ENCODE measurements at places on chromosomes 1 and 21.

DNA sequence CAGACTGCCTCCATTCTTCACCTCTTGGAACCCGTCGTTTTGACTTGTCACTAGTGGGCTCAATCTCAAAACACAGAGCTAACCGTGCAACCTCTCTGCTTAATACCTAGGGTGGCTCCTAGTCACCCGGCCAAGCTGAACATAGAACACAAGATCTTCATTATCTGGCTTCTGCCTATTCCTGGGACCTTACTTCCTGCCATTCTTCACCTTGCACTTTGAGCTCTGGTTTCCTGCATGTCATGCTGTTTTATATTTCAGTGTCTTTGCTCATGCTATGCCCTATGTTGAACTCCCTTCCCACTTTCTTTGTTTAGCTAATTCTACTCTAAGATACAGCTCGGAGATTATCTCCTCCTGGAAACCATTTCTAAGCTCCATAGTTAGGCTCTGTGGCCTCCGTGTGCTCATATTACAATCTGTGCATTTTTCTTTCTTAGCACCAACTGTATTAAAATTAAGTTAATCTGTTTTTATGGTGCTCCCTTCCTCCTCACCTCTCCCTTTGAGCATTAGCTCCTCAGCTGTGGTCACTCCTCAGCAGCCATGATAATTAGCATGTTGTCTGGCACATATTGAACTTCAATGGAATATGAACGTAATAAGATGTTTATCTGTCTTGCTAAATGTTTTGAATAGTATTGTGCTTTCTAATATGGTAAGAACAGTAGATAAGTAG, 13.1 kb downstream of the GPSM2 start:
- no peak for DNase-seq

DNA sequence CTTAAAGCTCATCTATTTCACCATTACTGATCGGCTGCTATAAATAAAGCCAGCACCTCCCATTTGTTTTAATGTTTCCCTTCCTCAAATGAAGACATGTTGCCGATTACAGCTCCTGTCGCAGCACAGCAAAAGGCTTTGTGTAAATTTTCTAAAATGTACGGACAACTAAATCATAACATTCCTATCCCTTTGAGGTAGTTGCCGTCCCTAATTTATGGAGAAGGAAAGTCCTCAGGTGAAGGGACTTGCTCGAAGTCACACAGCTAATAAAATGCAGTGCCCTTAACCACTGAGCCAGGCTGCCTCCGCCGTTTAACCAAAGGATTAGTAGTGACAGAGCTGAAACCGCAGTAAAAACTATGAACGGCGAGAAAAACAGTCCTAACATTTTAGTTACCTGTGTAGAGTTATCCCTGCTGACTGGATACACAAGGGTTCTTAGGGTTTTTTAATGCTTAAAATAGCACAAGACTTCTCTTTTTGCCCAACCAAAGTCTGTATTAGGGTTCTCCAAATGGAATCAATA, 871 bp downstream of the PINK1 start:
- DNase-seq = no peak

- no peak for DNase-seq
Measured at GRCh38 chr1:214438530-214438929, 112.9 kb downstream of the PTPN14 start.

DNA sequence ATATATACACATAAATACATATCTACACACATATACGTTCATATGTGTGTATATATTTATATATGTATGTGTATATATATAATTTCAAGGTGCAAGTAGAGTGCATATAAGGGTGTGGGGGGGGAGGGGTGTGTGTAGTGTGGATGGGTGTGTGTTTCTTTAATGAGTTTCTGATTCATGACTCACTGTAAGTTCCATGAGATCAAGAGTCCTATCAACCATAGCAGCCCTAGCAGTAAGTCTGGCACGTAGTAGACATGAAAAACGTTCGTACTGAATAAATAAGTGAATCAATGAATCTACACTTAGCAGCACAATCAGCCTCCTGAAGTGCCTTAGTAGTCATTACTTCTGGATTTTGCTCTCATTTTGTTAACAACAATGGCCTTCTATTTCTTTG, 61.9 kb upstream of the KRTAP11-1 start:
- no peak for DNase-seq

- DNase-seq = no peak
Measured at GRCh38 chr1:152768847-152769533, 6.0 kb upstream of the LCE1F start.

- DNase-seq = no peak
Measured at GRCh38 chr1:92990828-92991227, 29.6 kb upstream of the DIPK1A start.

DNA sequence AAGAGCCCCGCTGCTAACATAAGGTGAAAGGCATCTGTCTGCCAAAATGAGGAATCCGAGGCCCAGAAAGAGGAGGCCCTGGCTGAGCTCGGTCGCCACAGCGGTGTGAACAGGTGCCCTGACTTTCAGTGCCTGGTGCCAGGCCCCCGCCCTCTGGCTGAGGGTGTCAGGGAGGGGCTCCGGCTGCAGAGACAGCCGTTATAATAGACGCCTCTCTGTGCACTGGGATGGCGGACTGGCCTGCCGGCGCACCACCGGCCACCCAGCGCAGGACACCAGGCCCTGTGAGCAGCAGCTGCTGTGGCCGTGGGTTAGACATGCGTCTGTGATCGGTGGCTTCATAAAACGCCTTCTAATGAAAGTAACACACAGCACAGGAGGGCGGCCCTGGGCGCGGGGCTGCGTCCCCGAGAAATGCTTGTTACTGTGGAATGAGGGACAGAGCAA, 51.4 kb upstream of the ACTRT2 start:
- no peak for DNase-seq

DNA sequence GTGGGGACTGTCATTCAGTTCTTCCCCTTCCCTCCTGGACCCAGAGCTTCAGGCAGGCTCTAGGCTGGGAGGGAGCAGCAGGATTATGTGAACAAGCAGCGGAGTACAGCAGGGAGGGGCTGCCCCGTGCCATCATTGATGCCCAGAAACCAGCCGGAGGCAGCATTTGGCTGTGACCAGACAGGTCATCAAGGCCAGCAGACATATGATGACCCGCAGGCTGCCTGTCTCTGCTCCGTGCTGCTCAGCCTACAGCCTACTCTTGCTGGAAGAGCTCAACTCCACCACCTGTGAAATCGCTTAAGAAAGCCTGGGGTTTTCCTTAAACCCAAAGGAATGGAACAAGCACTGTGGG, 4.9 kb downstream of the KLHL21 start:
- DNase-seq = no peak

DNA sequence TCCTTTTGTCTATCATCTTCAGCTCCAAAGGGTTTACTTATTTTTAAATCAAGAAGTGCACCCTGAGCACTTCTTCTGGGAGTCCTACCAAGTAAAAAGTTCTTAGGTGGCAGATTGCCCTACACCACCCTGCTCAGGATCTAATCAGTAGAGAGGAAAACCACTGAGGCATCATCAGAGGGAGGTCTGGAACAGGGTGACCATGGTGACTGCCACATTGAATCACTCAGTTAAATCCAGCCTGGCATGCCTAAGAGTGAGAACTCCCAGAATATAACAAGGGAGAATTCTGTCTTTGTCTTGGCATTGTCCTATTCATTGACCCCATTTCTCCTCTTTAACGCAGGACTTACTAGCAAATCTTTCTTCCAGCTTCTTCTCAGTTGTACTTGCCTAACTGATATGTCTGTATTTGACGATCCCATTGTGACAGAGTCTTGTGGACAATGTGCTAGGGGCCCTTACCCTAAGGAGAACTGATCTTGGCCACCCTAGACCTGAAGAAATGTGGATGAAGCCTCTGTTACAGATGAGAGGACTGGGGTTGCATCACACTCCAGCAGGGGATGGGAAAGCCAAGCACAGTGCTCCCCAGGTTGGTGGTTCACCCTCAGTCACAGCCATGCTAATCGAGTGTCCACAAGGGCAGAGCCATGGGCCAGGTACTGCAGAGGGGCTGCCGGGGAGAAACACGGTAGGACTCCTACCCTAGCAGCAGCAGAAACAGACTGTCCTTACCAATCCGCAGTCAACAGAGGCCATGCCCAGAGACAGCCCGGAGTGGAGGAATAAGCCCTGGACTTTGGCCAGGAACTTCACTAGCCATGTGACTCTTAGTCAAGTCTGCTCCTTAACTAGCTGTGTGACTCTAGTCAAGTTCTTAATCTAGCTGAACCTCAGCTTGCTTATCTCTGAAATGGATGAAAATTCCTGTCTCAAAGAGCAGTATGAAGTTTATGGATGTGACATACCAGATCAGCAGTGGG, 15.4 kb downstream of the PKP1 start:
- no peak for DNase-seq

GRCh38 chr1:33424610-33425009, 6.3 kb downstream of the PHC2 start:
- no peak for DNase-seq

DNA sequence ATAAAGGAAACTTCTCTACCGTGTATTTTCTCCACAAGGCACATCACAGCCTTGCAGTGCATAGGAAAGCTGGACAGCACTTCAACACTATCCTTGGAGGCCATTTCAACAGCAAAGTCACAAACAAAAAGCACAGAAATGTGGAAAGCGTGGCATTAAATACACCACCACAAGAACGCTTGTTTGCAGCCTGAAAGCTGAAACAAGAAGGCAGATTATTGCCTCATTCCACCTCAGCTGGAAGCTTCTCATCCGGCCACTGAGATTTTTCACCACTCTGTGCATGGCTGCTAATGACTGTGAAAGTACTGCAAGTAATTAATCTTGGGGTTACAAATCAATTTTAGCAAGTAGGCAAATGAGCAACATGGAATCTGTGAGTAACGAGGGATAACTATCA, 50.9 kb upstream of the GALNT2 start:
- DNase-seq = no peak

GRCh38 chr1:205124726-205125125, 2.9 kb upstream of the RBBP5 start:
- DNase-seq = no peak

- DNase-seq = no peak
Measured at GRCh38 chr1:56584910-56585528, 5.7 kb upstream of the PLPP3 start.
